ENCODE measurements at places on chromosomes 7 and 10. TPM values are rescaled to one million over a fixed set of nuclear protein-coding genes. Genes with fewer than 3 reads are reported as not detected.

PTF1A gene
- not detected for total RNA-seq

RET gene
- total RNA-seq = 0.47 TPM

DNA sequence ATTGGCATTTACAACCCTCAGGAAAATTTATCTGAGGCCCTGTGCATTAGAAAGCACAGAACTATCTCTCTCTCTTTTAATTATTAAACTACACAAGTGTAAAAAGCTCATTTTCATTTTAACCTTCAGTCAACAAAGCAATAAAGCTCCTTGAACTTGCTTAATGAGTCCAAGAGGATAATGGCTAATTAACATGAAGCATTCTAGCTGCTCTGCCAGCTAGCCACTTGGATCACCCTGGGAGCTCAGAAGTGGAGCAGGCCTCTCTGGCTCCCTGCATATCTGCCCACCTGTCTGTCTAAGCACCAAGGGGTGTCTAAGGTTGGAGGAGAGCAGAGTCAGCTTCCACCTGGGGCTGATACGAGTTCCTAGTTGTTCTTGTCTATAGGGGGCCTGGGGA lies 56.0 kb upstream of the SLC35G1 start:
- no peaks in the 10 kb centered on the region for H3K27me3 ChIP-seq
- H3K27ac ChIP-seq = no peak overlapping the region
- no peak overlapping the region for H3K4me3 ChIP-seq
- no peaks in the 10 kb centered on the region for H3K36me3 ChIP-seq
- no peaks in the 10 kb centered on the region for H3K4me1 ChIP-seq

DNA sequence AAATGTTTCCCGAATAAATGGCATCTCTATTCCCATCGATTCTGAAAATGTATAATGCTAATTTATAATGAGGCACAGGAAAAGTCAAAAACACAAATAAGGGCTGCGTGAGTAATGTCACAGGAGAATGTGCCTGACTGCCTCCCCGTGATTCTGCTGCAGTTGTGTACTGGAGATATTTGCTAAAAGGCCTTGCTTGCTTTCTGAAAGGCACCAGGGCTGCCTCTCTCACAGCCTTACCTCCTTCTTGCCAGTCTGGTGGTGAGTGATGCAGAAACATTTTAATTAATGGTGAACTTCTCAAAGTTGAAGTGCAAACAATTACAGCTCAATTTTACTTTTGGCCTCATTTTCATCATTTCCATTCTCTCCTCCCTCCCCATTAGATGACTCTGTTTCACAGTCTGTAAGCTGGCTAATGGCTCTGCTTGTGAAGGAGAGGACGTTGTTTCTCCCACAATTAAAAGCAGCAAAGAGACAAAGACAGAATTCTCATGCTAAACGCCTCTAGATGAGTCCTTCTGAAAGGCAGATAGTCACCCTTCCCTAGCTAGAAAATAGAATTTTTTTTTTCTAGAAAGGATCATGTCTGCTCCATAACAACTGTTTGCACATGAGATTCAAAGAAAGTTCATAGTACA lies 377.6 kb downstream of the MDFIC start:
- H3K4me1 ChIP-seq = no peaks in the 10 kb centered on the region
- no peaks in the 10 kb centered on the region for H3K36me3 ChIP-seq
- no peak for DNase-seq
- no peak overlapping the region for H3K4me3 ChIP-seq

DNA sequence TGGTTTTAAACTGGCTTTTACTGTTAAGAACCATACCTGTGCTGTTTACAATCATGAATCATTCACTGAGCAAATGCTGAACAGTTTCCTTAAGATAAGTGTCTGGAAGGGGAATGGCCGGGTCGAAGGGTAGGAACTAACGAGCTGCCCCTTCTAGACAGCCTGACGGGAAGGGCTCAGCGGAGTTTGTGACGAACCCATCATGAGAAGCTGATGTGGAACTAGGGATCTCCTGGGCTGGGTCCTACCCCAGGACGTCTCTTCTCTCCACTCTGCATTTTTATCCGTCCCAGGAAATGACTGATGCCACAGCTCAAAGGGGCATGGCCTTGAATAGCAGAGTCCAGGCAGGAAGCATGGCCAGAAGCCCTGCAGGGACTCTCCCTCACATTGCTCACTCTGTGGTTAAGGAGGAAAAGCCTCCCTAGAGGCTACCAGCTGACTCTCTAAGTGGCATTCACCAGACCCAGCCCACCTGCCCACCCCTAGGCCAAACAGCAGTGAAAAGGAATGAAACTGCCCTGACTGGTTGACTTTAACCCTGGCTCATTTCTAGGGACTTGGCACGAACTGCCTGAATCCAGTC lies 112.0 kb downstream of the PFKFB3 start:
- DNase-seq = no peak
- H3K36me3 ChIP-seq = peaks cover 4% of the 10 kb centered on the region
- H3K27ac ChIP-seq = no peak overlapping the region

GRCh38 chr7:73423519-73424488 lies 9.8 kb upstream of the FZD9 start:
- no peak for DNase-seq
- no peaks in the 10 kb centered on the region for H3K36me3 ChIP-seq
- H3K27ac ChIP-seq = no peak overlapping the region
- H3K4me1 ChIP-seq = no peaks in the 10 kb centered on the region
- no peak overlapping the region for H3K4me3 ChIP-seq

PNLIPRP2 gene
- total RNA-seq = not detected

DNA sequence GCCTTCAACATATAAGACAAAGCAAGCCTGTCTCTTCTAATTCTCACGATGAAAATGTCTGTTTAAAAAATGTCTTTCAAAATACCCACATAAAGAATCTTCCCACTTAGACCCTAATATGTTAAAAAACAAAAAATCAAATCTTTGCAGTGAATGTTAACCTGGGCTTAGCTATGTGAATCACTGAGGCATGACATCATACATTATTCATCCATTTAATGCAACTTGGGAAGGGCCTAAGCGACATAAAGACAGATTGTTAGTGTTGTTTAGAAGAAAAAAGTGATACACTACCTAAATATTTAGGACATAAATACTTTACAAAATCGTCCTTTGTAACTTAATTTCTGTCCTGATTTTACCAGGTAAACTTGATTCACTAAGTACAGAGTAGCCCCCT lies 648.5 kb upstream of the NRP1 start:
- no peaks in the 10 kb centered on the region for H3K36me3 ChIP-seq
- peaks cover 3% of the 10 kb centered on the region for H3K27me3 ChIP-seq
- no peaks in the 10 kb centered on the region for H3K4me1 ChIP-seq

DNA sequence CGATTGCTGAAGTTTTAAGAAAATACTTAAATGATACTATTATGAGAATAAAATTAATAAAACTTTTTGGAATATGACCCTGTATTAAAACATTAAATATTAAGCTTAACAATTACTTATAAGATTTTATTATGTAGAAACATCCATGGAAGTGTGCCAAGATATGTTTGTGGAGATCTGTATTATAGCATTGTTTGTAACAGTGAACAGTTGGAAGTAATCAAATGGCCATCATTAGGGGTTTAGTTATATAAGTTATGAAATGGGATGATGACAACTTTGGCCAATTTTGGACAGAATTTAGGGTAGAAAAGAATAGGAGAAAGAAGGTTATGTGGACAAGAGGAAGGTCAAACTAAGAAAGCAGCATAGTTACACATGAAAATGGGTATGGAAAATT lies 88.0 kb downstream of the AKAP9 start:
- no peak for DNase-seq
- H3K4me1 ChIP-seq = no peaks in the 10 kb centered on the region
- H3K36me3 ChIP-seq = peaks cover 29% of the 10 kb centered on the region

XRCC2 gene
- total RNA-seq = 16.6 TPM

- no peaks in the 10 kb centered on the region for H3K36me3 ChIP-seq
- H3K4me1 ChIP-seq = no peaks in the 10 kb centered on the region
- no peak overlapping the region for H3K4me3 ChIP-seq
- no peak overlapping the region for H3K27ac ChIP-seq
- no peak for DNase-seq
These were observed 47.7 kb upstream of the MGAM2 start for GRCh38 chr7:142063551-142064442.

- no peak for DNase-seq
- no peak overlapping the region for H3K27ac ChIP-seq
- no peak overlapping the region for H3K4me3 ChIP-seq
- no peaks in the 10 kb centered on the region for H3K36me3 ChIP-seq
- no peaks in the 10 kb centered on the region for H3K27me3 ChIP-seq
These were observed 152.0 kb downstream of the HDAC9 start for GRCh38 chr7:18647582-18647981.

GRCh38 chr10:17146892-17147291 lies 17.3 kb upstream of the CUBN start:
- H3K27me3 ChIP-seq = no peaks in the 10 kb centered on the region
- peaks cover 2% of the 10 kb centered on the region for H3K36me3 ChIP-seq
- no peak for DNase-seq
- peaks cover 23% of the 10 kb centered on the region for H3K4me1 ChIP-seq
- H3K27ac ChIP-seq = no peak overlapping the region
- no peak overlapping the region for H3K4me3 ChIP-seq

Measured in activated CD8-positive, alpha-beta T cell treated with anti-CD3 and anti-CD28 coated beads for 36 hours (primary cell).